Thymus (tissue), 14 donors: ENCODE measurements at places on chromosomes 7 and 10. TPM values are rescaled to one million over a fixed set of nuclear protein-coding genes. Genes with fewer than 3 reads are reported as not detected.
A peak's percentile ranks its signal among the peaks of the same experiment; 100 is the strongest.

Gene FGFR2
- 26.2 TPM for polyA plus RNA-seq

DNA sequence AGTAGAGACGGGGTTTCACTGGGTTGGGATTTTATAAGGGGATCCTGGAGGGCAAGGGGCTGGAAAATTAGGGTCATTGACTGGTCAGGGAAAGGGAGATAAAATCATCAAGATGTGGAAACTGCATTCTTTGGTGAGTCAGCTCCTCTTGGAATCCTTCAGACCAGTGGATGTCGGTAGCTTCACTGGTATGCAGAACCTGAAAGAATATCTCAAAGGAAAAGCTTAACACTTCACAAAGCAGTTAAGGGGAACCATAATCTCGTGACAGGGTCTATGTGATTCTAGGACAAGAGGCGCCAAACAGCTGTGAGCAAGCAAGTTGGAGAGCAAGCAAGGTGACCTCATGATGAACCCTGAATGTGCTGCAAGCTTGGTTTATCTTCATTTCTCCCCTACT lies 634.7 kb upstream of the AUTS2 start:
- DNase-seq = no peak

GRCh38 chr7:158444501-158445420 lies 142.9 kb downstream of the PTPRN2 start:
- DNase-seq = no peak

DNA sequence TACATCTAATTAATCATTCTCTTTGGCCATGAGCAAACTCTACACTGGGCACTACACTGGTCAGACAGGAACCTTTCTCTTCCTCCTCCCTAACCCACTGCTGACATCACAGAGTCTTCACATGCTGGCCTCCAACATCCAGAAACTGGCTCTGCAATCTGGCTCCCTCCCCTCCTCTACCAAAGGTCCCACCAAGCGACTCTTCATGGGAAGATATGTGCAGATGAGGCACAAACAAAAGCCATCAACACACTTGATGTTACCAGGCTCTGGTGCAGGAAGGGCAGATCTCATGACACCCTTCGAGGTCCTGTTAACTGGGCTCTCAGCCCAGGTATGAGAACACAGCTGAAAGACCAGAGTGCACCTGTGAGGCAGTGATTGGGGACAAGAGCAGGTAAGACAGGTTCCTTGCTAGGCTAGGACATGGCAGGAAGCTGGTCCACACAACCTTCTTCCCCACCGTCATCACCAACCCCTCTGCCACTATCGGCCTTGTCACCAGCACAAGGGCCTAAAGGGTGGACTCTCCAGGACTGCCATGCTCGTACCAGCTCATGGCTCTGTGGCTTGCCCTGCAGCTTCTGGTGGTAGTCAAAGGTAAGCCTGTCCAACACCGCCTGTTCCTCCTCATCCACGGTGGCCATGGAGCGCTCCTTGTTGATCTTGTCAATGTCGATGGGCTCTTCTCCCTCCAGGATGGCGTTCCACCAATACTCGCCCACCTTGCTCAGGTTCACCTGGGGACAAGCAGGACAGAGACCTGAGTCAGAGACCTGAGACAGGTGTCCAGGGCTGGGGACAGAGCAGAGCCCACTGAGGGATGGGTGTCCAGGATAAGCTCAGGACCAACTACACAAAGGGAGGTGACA lies 66.6 kb upstream of the CAMK2B start:
- no peak for DNase-seq

DNA sequence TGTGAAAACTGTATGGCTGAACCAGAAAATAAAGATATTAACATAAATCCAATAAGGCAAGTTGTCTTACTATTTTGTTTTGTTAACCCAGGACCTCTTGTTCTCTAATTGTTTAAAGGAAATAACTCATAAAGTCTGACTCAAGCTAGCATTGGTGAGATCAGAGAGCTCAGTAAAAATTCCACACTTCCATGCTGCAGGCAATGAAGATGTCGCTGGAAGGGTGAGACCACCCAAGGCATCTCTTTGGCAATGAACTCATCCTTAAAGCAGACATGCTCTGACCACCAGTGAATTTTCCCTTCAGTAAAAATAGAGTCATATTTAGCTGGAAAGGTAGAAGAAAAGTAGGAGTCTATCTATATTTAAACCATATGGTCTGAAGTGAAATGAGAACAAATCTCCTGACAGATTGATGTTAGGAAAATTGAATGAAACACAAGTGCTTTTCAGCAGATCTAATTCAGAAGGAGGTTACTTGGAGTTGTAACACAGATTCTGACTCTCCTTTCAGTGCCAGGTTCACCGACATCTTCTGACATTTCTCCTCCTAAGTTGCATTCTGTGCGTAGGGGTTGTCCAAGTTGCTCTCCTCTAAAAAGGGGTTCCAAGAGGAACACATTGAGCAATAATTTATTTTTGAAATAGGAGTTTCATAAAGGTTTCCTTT lies 32.8 kb upstream of the VIPR2 start:
- no peak for DNase-seq

GRCh38 chr10:33334805-33335550 lies 511 bp upstream of the NRP1 start:
- DNase-seq = peak; percentile 40

- no peak for DNase-seq
Measured at GRCh38 chr10:124130198-124130900, 37.0 kb upstream of the CHST15 start.

DNA sequence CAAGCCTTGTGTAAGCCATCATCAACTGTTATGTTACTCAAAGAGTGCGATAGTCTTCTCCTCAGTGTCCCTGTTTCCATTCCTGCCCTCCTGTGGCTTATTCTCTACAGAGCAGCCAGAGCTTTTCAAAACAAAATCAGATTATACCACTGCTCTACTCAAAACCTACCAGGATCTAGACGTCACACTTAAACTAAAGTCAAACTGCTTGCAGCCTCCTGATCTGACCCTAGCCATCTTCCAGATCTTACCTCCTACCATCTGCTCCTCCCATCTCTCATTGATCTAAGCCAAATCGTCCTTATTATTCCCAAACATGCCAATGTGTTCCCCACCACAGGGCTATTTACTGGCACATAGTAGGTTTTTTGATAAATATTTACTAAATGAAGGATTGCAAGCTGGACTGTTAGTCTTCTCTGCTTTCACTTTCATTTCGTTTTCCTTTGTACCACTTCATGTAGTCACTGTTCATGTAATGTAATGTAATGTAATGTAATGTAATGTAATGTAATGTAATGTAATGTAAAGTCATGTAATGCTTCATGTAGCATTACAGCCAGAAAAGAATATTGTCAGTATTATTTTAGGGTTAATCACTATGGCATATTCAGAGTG lies 116.1 kb downstream of the GPR37 start:
- DNase-seq = no peak

DNA sequence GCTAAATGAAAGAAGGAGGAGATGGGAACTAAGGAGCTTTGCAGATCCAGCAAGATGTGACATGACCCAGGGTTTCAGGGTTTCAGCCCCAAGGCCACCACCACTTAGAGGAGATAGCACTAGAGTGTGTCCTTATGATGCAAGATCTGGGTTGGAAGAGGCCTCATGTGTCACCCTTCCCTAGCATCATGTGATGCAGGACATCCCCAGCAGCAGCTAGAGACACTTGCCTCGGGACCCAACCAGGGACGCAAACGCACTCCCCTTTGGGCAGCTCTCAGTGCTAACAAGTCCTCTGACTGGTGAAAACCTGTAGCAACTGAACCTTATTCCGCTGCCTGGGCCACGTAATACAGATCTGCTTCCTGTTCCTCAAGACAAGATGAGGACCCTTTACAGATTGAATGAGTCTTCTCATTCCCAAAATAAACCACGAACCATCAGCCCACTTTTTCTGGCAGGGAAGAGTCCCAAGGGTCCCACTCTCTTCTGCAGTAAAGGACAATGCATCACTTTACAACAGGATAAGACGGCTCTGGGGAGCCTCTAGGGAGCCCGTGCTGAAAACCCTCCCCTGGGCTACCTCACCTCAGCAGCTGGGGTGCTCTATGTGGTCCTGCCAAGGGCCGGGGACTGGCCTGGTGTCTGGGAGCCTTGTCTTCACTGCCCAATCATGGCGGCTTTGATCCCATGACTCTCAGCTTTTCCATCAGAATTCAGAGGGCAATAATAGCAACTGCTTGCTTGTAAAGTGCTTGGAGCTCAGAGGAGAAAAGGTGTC lies 44.8 kb upstream of the GDF10 start:
- no peak for DNase-seq

GRCh38 chr7:5677538-5678294 lies 103.7 kb downstream of the RNF216 start:
- no peak for DNase-seq

- no peak for DNase-seq
Measured at GRCh38 chr10:3682745-3683144, 102.3 kb downstream of the KLF6 start.

GRCh38 chr10:92387289-92387940 lies 96.4 kb downstream of the MARCHF5 start:
- peak; percentile 67 for DNase-seq

- peak; percentile 6 for DNase-seq
Measured at GRCh38 chr10:101536800-101537199, 51.3 kb downstream of the POLL start.

DNA sequence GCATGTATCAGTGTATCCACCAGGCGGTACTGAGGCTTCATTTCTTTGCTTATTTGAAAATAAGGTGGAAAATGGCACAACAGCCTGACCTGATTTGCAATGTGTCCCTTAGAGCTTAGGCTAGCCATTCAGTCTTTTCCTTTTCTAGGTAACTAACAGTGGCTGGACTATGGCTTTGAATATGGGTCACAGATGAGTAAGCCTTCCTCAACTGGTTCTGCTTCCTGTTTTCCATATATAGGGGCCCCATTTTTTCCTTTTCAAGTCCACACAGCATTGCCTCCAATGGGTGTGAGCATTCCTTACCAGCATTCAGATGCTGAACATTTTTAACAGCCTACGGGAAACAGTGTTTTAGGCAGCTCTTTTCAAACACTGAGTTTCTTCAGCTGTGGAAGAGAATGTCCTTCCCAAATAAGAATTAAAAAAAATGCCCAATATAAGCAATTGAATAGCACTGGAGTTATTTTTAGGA lies 3.9 kb upstream of the ITGB1 start:
- no peak for DNase-seq

- no peak for DNase-seq
Measured at GRCh38 chr10:77308084-77308732, 329.4 kb downstream of the KCNMA1 start.

DNA sequence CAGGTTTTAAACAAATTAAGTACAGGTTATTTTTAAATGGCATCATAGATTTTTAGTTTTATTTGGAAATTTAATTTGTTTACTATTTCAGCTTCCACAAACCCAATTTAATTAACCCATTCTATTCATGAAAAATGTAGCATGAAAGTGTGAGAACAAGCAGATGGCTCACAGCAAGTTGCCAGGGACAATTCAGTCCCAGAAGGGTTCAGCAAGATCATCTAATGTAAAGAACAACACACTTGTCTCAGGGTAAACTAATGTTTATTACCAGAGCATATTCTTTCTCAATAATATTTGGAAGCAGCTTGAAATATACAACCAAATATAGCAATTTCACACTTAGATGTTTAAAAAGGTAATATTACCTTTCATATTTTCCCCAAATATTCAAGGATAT lies 166.9 kb upstream of the SLC13A1 start:
- DNase-seq = no peak

DNA sequence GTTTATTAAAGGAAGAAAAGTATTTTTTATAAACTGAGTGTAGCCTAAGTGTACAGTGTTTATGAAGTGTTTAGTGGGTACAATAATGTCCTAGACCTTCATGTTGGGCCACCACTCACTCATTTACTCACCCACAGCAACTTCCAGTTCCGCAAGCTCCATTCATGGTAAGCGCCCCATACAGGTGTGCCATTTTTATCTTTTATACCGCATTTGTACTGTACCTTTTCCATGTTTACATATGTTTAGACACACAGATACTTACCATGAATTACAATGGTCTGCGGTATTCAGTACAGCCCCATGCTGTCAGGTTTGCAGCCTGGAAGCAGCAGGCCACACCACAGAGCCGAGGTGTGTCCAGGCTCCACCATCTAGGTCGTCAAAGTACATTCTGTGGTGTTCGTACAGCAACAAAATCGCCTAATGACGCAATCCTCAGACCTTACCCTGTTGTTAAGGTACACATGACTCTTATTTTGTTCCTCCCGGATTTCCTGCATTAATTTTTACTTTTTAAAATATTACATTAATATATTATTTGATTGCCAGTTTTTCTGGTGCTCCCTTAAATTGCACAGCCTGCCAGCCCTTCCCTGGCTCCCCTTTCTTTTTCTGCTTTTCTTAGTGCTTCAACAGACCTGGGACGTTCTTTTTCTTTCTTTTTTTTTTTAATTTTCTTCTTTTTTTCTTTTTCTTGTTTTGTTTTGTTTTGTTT lies 881 bp upstream of the SSBP1 start:
- no peak for DNase-seq

Gene ADCY1
- polyA plus RNA-seq = 0.27 TPM

- DNase-seq = no peak
Measured at GRCh38 chr7:1817061-1817712, 147.1 kb downstream of the ELFN1 start.
